ENCODE measurements at places on chromosomes 4 and X. TPM values are rescaled to one million over a fixed set of nuclear protein-coding genes. Genes with fewer than 3 reads are reported as not detected.

The SPANXN3 gene
- polyA plus RNA-seq: not detected

The ACSL4 gene
- polyA plus RNA-seq: 71.1 TPM

DNA sequence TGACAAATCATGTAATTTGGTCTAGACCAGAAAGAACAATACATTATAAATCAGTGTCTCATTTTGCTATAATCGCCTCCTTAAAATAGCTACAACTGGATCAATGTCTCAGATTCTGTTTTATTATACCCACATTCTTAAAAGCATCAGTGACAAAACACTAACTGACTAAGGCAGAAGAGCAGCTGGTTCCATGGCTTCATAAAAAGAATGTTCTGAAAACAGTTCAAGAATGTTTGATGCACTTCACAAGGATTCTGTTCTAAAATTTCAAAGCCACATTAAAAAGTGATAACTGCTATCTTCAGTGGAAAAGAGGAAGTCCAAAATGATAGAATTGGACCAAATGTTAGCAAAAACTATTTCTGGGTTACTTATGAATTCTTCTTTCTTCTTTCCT lies 69.8 kb downstream of the COL25A1 start:
- no peak for DNase-seq
- H3K27me3 ChIP-seq: no peaks in the 10 kb centered on the region
- H3K36me3 ChIP-seq: no peaks in the 10 kb centered on the region
- H3K27ac ChIP-seq: no peak overlapping the region
- H3K4me3 ChIP-seq: no peak overlapping the region
- H3K4me1 ChIP-seq: no peaks in the 10 kb centered on the region

DNA sequence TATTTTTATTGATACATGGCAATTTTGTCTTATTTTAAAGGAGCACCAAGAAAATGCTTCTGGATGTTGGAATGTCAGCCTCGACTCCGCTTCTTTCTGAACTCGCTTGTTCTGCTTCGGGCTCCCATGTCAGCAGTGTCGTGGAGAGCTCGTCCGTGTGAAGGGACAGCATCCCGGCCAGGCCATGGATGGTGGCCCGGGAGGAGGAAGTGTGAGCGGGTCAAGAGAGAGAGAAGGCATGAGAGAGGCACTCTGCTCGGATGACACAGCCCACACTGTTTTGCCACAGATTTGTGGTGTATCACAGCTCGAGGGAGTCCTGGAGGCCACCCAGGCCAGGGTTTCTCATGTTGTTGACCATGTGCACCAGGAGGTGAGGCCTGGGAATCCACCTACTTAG lies 107.0 kb downstream of the TRAPPC11 start:
- H3K36me3 ChIP-seq: no peaks in the 10 kb centered on the region
- no peaks in the 10 kb centered on the region for H3K27me3 ChIP-seq

DNA sequence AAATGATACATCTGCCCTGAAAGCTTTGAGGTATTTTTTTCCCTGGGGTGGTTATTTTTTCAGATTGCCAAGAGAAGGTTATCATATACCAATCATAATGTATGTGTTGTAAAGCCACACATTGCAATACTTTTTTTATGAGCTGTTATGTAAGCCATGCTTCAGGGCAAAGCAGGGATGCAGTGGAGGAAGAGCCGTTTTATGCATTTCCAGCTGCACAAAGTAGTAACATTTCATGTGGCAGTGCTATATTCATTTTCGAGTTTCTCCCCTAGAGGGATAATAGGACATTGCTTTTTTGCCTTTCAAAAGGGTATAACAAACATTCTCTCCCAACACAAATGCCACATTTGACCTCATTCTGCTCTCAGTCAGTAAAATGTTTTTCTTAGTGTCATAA lies 68.5 kb downstream of the GALNT7 start:
- no peaks in the 10 kb centered on the region for H3K36me3 ChIP-seq
- no peak overlapping the region for H3K27ac ChIP-seq
- H3K4me3 ChIP-seq: no peak overlapping the region
- H3K4me1 ChIP-seq: no peaks in the 10 kb centered on the region

The SYNPO2 gene
- polyA plus RNA-seq: 3.5 TPM

The PSAPL1 gene
- polyA plus RNA-seq: 0.24 TPM

GRCh38 chr4:156255230-156256007 lies 301.8 kb upstream of the CTSO start:
- H3K27ac ChIP-seq: no peak overlapping the region
- H3K36me3 ChIP-seq: no peaks in the 10 kb centered on the region
- H3K4me3 ChIP-seq: no peak overlapping the region
- no peak for DNase-seq

The PPP2R2C gene
- polyA plus RNA-seq: 0.05 TPM
